Bronchus fibroblast of lung (primary cell): ENCODE measurements at places on chromosomes 3 and 15. TPM values are rescaled to one million over a fixed set of nuclear protein-coding genes. Genes with fewer than 3 reads are reported as not detected.

TXNRD3 gene
- 6.1 and 6.9 TPM in 2 replicates for total RNA-seq

GOLGA8J gene
- total RNA-seq, result not detected in 2 replicates

CIDEC gene
- 0.15 and 0.17 TPM in 2 replicates for total RNA-seq

SERPINI2 gene
- not detected in 2 replicates for total RNA-seq

GLDN gene
- 0.30 and 0.34 TPM in 2 replicates for total RNA-seq
